ENCODE measurements at places on chromosomes 11 and 22. TPM values are rescaled to one million over a fixed set of nuclear protein-coding genes. Genes with fewer than 3 reads are reported as not detected.

DNA sequence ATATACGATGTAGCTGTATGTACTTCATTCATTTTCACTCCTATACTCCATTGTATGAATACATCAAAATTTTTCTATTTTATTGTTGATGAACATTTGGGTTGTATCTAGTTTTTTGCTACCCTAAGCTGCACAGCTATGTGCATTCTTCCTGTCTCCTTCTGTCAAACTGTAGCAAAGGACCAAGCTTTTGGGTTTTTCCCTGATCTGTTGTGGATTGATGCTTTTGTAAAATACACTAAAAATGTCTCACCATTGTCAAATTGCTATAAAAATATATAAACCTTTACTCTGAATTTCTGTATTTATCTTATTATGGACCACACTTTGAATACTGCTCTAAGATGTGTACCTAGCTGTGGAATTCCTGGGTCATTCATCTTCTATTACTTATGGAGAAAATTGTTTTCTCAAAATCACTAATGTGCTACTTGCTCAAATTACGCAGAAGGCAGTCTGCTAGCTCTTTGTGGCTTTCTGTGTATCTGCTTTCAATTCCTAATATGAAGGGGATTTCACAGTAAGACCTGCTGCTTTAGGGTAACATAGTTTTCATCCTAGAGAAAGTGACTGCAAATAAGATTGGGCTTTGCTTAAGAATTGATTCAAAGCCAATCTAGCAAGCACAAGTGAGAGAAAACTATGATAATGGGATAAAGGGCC lies 123.4 kb downstream of the CYP2R1 start:
- peak; percentile 32 for DNase-seq

DNA sequence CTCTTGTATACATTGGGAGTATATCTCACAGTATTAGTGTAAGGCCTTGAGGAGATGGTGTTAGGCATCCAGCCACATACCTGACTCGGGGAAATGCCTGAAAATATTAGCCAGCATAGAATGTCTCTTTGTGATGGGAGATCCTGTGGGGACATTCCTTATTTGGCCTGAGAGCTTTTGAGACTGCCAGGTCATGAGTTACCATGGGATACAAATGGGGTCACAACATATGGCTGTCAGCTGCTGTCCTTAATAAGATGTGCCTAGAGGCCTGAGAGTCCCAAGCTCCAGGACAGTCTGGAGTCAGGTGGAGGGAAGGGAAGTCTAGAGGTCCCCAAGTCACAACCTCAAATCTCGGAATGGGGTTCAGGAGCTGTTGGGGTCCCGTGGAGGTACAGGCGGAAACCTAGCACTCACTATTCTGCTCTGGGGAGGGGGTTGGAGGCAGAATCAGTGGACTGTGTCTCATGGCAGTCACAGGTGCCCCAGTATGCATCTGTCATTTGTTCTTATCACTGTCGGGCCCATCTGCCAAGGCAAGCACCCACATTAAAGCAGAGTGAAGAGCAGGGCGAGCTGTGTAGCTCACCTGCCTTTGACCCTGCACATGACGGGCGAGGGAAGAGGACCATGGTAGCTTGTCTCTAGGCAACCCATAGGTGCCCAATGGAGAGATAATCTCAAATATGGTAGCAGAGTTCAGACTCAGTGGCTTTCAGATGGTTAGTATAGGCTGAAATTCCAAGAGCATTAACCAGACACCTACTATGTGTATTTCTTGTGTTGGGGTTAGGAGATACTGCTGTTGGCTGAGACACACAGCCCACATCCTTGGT lies 29.9 kb downstream of the KCNQ1OT1 start:
- no peak for DNase-seq

GRCh38 chr11:66559142-66559865 lies 9.1 kb downstream of the CTSF start:
- DNase-seq = peak; percentile 36

DNA sequence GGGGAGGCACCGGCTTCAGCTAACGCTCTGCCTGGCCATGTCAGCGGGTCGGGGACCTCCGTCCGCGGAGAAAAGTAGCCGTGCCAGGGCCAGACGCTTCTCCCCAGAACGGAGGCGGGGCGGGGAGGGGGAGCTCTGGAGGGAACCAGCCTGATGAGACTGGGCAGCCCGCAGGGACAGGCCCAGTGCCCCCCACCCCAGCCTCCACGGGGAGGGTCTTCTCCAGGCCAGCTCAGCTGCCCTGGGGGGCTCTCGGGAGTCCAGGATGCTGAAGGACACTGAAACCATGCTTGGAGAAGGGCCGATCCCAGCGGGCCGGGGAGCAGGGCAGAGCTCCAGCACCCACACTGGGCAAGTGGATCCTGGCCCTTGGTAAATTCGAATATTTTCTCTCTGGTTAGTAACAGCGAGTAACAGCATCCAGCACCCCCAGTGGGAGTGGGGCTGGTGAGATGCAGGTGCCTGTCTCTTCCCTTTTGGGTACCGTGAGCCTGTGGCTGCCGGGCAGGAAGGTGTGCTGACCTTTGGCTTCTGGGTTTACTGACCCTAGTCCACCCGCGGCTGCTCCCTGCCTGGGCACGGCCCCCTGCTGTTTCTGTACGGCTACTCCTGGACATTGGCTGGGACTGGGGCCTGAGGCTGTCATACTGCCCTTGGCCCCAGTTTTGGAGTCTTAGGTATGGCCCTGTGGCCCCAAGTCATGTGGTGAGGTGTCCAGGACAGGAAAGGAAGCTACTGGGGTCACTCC lies 35.8 kb downstream of the GRAMD4 start:
- no peak for DNase-seq

DNA sequence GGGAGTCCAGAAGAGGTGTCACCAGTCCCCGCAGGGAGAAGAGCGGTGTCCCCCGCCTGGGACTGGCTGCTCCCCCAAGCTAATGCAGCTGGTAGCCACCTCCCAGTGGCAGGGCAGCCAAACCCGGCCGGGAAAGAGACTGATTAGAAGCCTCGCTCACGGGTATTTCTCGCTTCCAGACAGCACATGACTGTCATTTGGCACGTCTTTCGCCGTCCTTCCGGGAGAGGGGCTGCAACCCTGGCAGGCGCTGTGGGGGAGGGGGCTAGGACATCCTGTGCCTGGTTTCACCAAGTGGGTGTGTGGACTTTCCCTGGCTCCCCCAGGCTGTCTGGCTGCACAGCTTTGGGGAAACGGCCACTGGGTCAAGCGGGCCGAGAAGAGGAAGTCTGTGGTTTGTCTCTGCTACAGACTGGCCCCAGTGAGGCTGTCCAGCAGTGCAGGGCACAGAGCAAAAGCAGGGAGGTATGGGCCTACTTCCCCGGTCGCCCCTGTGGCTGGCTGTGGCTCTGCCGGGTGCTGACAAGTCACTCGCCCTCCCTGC lies 3.8 kb downstream of the CD81 start:
- no peak for DNase-seq

OR2AT4 gene
- total RNA-seq = not detected

ZFPL1 gene
- 27.1 TPM for total RNA-seq

BEST1 gene
- total RNA-seq = 0.83 TPM

Data from activated CD8-positive, alpha-beta T cell treated with anti-CD3 and anti-CD28 coated beads for 36 hours (primary cell).